Lower leg skin (tissue), 4 donors: ENCODE measurements at places on chromosomes 7 and 10. TPM values are rescaled to one million over a fixed set of nuclear protein-coding genes. Genes with fewer than 3 reads are reported as not detected.

Gene AASS
- 7.7 TPM for total RNA-seq

Gene PGAM2
- 5.5 TPM for total RNA-seq

Gene ASB10
- total RNA-seq = not detected

Gene ZP3
- 4.9 TPM for total RNA-seq

Gene LUC7L2
- 48.7 TPM for total RNA-seq

Gene ARHGEF35
- 16.9 TPM for total RNA-seq

Gene SLC18A2
- total RNA-seq = 4.4 TPM

Gene FASTK
- total RNA-seq = 47.4 TPM

Gene ITIH5
- 8.1 TPM for total RNA-seq

Gene FAM25G
- total RNA-seq = 41.4 TPM

Gene SLF2
- total RNA-seq = 23.3 TPM

Gene VPS37D
- total RNA-seq = 2.7 TPM

Gene HHEX
- total RNA-seq = 3.0 TPM

Gene ZNF22
- 9.8 TPM for total RNA-seq

Gene CDNF
- total RNA-seq = 2.3 TPM

Gene PPP1R3C
- 5.9 TPM for total RNA-seq

Gene MLXIPL
- total RNA-seq = 3.1 TPM

Gene GRM3
- not detected for total RNA-seq

Gene FBXL13
- total RNA-seq = 0.78 TPM

Gene PRXL2A
- total RNA-seq = 65.1 TPM

Gene AGR3
- total RNA-seq = 2.0 TPM

Gene CFAP43
- 0.25 TPM for total RNA-seq

Gene GIMAP7
- 7.5 TPM for total RNA-seq

Gene CLRN3
- not detected for total RNA-seq

Gene KCND2
- total RNA-seq = 0.17 TPM

Gene GPER1
- total RNA-seq = 3.4 TPM

Gene SUN3
- not detected for total RNA-seq

Gene CYP26C1
- total RNA-seq = not detected

Gene ADCY1
- total RNA-seq = 0.74 TPM

Gene ACTL6B
- total RNA-seq = not detected

Gene RRP12
- 30.9 TPM for total RNA-seq

Gene PIP
- 64.4 TPM for total RNA-seq

Gene ETV1
- total RNA-seq = 1.0 TPM
